ENCODE measurements at places on chromosomes 11 and 22.

- DNase-seq, result no peak
Measured at GRCh38 chr11:78560153-78560552, 14.5 kb downstream of the NARS2 start.

DNA sequence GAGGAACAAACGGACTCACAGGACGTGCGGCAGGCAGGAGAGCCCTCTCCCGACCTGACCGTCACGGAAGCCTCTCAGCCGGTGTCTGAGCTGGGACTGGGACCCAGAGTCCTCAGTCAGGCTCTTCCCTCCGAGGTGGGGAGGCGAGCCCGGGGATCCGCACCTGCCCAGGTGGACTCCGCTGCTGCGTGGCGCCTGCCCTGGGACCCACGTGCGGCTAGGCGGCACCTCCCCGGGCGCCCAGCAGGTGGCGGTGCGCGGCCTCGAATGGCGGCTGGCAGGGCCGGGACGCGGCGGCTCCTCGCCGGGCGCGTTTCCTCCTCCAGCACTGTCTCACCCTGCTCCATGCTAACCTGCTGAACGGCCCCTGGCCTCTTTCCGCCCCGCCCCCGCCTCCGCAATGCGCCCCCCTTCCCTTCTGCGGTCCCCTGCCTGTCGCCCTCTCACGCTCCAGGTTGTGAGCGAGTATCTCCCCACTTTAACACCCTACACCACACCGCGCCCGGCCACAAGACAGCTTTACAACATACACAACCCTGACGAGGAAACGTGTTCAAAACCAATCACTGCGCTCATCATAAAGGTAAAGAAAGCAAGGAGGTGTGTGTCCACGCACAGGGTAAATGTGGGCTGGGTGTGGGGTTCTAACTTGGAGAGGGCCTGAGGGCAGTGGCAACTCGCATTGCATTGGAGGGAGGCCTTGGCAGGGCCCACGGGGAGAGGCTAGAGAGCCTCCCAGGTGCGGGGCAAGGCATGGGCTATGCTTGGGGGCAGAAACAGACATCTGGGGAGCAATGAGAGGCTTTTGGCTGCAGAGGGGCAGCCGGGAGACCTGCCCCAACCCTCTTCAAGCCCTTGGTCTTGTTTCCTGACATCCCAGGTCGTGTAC lies 25.9 kb upstream of the ATXN10 start:
- peak; percentile 83 for DNase-seq

- DNase-seq, result no peak
Measured at GRCh38 chr22:48897645-48898370, 929.9 kb downstream of the BRD1 start.

DNA sequence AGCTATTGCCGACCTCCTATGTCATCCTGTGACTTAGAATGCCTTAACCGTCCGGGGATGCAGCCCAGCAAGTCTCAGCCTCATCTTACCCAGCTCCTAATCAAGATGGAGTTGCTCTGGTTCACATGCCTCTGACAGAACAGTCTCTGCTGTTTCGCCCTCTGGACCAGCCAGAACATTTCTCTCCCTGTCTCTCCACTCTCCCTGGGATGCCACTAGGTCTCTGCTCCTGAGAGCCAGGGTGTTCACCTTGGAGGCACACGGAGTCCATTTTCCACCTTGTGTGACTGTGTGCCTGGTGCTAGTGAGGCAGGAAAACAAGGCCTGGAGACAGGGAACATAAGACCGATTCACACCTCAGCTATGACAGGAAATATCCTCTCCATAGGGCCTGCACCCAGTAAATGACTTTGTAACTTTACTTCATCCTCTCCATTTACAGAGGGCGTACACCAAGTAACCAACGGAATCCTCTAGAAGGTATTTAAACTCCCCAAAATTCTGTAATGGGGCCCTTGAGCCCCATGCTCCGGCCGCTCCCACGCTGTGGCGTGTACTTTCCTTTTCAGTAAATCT lies 16.8 kb upstream of the B4GALNT4 start:
- DNase-seq, result no peak

- no peak for DNase-seq
Measured at GRCh38 chr11:110527146-110527545, 97.4 kb downstream of the FDX1 start.

DNA sequence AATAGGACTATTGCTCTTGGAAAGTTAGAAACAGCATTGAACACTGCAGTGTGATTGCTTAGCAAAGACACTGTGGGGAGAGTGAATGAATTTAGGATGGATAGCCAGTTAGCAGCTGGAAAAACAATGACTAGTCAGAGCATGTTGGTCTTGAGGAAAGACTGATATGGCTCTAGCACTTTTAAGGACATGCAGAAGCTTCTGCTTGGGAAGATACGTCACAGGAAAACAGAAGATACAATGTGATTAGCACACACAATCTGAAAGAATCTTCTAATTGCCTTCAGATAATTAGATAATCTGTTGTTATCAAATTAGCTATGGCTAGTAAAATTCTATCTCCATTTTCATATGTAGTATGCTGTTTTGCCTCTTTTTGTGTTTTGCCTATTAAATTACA lies 530.7 kb upstream of the CHORDC1 start:
- no peak for DNase-seq

DNA sequence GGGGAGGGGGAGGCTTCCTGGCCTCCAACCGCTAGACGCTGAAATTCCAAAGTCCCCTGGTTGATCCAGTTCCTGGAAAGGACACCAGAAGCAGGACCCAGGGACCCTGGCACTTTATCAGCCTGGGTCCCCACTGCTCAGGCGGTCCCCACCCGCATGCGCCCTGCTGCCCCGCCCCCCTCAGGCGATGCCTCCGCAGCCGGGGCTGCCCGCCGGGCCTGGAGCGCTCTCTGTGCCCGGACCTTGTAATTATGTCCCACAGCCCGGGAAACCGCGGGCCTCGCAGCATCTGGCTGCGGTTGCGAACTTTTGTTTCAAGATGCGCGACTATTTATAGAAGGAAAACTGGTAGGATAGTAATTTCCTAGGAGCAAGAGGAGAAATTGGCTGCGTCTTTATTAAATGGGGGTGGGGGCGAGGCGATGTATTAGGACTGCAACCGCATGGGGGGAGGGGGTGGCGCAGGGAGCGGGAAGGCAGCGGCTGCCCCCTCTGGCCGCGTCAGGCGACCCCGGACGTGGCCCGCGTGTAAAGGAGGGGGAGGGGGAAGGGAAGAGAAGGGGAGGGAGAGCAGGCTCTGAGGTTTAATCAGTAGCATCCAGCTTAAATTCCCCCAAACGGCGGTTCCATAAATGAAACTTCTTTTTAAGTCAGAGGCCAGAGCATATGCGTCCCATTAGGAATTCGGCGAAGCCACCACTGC lies 6.1 kb downstream of the WNT7B start:
- no peak for DNase-seq

GRCh38 chr11:69210310-69211035 lies 54.7 kb downstream of the SMIM38 start:
- peak; percentile 54 for DNase-seq

- no peak for DNase-seq
Measured at GRCh38 chr11:65617136-65617850, 1.7 kb downstream of the PCNX3 start.

GRCh38 chr11:44005956-44006355 lies 41.8 kb upstream of the ACCSL start:
- DNase-seq, result no peak

All from natural killer cell treated with Interleukin-12 subunit alpha and Interleukin-12 subunit beta and Interleukin-15 and Interleukin-18, amount 100 ng/mL, for 72 hours (primary cell).